ENCODE measurements at places on chromosomes 16 and 17. TPM values are rescaled to one million over a fixed set of nuclear protein-coding genes. Genes with fewer than 3 reads are reported as not detected.

XYLT1 gene
- 39.2 TPM for total RNA-seq

MEFV gene
- total RNA-seq = 0.51 TPM

GAST gene
- total RNA-seq = not detected

ZP2 gene
- not detected for total RNA-seq

FN3KRP gene
- 32.3 TPM for total RNA-seq

KRT40 gene
- not detected for total RNA-seq

SUPT6H gene
- 66.4 TPM for total RNA-seq

ZNF597 gene
- 2.5 TPM for total RNA-seq

TMC7 gene
- not detected for total RNA-seq

KRT33A gene
- total RNA-seq = not detected

ZFP3 gene
- total RNA-seq = 7.5 TPM

OR3A3 gene
- total RNA-seq = not detected

PABPN1L gene
- not detected for total RNA-seq

DUS1L gene
- total RNA-seq = 110 TPM

ACSM5 gene
- total RNA-seq = not detected

ABCC12 gene
- not detected for total RNA-seq

RPS15A gene
- total RNA-seq = 2,803 TPM

TAF1C gene
- 63.2 TPM for total RNA-seq

AIPL1 gene
- not detected for total RNA-seq

CSH2 gene
- total RNA-seq = not detected

CCL8 gene
- total RNA-seq = not detected

FSCN2 gene
- 0.58 TPM for total RNA-seq

TRPV3 gene
- 0.05 TPM for total RNA-seq

GSG1L gene
- total RNA-seq = not detected

HOXB8 gene
- total RNA-seq = not detected

NPIPA1 gene
- 82.2 TPM for total RNA-seq

METTL23 gene
- total RNA-seq = 52.0 TPM

LRRC46 gene
- total RNA-seq = 0.63 TPM

SOX9 gene
- not detected for total RNA-seq

CDH11 gene
- not detected for total RNA-seq

C16orf89 gene
- total RNA-seq = not detected

DOC2A gene
- total RNA-seq = not detected

HOXB6 gene
- not detected for total RNA-seq

WNT3 gene
- total RNA-seq = not detected

SP6 gene
- total RNA-seq = 0.13 TPM

TMEM106A gene
- 15.1 TPM for total RNA-seq

CLDN6 gene
- total RNA-seq = not detected

IRX3 gene
- 0.50 TPM for total RNA-seq

Data from activated naive CD4-positive, alpha-beta T cell treated with anti-CD3 and anti-CD28 coated beads, Interleukin-2, amount 10 ng/mL, durations not matched to agents 5 hours and 36 hours (primary cell).